ENCODE measurements at places on chromosomes 3 and 15.

DNA sequence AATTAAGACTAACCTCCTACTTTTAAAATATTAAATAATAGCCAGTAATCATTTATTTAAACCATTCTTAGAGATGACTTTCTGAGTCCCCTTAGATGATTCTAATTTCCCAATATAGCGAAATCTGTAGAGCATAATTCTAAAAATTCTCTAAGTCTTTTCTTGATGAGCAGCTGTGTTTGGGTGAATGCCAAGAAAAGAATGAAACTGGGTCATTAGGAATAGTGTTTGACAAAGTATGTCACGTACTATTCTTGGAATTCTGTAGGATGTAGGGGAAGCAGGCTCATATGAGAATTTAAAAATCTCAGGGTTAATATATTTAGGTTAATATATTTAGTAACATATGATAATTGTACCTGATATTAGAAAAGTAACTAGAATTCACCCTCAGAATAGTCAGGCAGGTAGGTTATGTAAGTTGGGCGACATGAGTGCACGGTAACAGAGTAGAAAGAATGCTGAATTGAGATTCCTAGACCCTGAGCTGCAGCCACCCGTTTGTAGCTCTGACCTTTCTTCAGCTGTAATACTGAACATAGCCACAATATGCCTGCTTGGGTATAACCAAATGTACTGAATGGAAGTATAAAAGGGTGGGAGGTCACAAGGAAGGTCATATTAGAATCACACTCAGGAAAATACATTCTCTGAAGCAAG, 524.3 kb downstream of the UNC13C start:
- peak; percentile 58 for DNase-seq

DNA sequence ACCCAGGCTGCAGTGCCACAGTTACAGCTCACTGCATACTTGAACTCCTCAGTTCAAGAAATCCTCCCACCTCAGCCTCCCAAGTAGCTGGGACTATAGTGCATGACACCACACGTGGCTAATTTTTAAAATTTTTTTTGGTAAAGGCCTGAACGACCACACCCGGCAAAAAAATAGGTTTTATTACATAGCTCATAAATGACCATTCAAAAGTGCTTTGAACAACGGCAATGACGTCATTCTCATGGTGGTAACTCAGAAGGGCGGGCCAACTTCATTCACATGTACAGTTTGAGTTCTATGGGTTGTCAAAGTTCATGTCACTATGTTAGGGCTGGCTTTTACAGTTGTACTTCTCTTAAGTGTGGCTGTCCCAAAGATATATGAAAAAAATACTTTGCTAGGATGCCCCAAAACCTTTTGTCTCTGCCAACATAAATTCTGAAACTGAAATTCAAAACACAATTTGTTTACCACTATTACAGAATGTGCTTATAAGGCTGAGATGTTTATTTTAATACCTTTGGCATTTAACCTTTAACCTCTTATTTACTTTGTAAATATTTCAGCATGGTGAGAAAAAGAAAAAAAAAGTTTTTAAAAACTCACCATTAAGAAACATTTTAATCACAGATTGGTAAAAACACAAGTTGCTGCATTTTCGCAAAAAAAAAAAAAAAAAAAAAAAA, 6.2 kb downstream of the MYO1E start:
- DNase-seq = no peak

GRCh38 chr3:197003461-197004385, 25.9 kb downstream of the MELTF start:
- peak; percentile 51 for DNase-seq

GRCh38 chr15:36885771-36886170, 214.6 kb downstream of the MEIS2 start:
- no peak for DNase-seq

GRCh38 chr15:70516408-70517193, 246.8 kb downstream of the UACA start:
- no peak for DNase-seq

DNA sequence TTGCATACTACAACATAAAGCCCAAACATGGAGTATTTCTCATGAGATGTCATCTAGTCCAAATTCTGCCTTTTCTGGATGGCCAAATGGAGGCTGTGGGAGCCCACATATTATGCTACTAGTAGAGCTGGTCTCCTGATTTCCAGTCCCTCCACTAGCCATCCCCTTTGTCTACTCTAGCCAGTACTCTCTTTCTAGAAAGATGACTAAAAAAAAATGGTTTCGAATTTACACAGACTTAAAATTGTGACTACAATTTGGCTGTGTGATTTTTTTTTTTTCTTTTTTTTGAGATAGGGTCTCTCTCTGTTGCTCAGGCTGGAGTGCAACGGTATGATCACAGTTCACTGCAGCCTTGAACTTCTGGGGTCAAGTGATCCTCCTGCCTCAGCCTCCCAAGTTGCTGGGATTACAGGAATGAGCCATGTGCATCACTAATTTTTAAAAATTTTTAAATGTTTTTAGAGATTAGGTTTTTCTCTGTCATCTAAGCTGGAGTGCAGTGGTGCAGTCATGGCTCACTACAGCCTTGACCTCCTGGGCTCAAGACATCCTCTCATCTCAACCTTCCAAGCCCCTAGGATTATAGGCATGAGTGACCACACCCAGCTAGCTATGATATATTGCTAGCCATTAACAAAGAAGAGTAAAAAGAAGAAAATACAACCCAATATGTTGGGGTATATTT, 273.9 kb downstream of the ADAMTSL3 start:
- DNase-seq = no peak

DNA sequence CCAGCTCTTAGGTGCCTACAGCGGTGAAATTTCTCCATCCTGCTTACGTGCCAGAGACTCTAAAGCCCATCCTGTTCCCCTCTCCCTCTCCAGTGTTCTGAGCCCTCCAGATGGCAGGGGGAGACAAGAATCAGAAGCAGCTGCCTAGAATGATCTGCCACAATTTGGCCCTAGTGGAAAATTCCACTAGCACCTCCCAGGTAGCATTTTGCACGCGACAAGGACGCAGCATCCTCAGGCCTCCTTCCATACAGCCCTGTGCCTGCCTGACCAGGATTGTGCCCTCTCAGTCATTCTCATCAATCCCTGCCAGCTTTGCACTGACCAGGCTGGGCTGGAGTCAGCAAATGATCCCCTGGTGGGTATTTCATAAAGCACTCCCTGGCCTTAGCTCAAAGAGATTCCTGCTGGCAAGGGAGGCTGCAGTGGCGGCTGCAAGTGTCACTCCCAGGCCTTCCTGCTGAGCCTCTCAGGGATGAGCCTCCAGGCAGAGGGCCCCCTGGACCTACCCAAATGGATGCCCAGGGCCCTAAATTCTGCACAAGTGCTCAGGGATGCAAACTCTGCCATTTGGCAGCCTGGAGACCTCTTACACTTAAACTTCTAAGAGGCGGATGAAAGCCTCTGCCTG, 130.2 kb upstream of the ATP2B2 start:
- peak; percentile 72 for DNase-seq

DNA sequence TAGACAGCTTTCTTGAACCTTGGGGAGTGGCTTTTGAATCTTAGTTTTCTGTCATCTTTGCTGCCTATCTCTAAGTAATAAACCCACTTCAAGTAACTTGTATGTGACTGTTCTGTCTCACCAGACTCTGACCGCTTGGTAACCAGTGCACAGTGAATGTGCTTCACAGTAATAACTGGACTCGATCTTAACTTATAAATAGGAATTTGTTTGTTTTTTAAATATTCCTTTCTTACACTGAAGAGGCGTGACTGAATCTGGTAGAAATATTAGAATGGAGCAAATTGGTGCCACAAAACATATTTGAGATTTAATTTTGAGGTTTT, 318.0 kb downstream of the GBE1 start:
- no peak for DNase-seq

DNA sequence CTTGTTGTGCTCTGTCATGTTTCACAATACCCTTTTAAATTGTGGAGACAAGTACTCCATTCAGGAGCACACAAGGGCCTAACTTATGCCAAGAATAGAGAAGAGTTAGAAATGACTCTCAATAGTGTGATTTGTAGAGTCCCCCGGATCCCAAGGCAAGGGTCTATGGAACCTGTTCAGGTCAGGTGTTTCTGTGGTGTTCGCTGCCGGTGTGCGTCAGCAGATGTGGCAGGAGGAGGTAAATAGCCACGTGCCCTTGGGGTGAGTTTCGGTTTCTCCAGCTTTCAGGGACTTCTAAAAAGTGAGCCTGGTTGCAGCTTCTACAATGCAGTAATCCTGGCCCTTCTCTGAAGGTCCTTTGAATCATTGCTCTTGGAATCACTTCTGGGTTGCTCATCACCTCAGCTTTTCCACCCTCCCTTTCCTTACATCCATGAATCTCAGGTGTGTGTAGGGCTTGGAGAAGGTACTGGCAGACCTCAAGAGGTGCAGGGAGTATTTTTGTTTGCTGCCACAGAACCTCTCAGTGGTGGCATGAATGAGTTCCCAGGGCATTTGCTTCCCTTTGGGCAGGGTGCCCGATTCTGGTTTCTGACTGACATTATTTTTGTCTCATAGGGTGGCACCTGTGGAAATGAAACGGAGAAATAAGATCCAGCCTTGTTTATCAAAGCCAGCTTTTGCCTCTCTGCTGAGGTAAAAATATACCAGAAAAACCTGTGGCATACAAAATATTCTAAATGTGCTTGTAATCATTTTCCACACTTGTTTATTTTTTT, 7.3 kb downstream of the ST3GAL6 start:
- DNase-seq = peak; percentile 43

DNA sequence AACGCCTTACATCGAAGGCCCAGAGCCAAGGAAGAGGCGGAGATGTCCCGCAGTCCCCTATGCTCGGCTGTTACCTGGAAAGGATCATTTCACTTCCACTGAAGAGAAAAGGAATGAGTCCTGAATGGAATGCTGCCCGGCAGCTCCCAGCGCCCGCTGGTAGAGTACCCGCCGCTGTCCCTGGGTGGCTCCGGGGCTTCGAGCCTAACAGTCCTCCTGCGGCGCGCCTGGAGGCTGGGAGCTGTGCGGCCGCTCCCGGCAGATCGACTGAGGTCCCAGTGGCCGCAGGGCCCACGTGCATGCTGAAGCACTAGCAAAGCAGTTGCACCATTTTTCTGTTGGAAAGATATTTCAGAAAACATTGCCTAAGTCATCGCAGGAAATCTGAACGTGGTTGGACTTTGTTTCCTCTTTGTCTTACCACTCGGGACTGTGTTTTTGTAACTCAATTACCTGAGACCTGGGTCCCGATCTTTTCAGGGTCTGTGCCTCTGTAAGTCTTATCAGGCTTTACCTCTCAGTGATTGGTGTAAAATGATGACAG, 984 bp downstream of the RNU6-1 start:
- peak; percentile 71 for DNase-seq

DNA sequence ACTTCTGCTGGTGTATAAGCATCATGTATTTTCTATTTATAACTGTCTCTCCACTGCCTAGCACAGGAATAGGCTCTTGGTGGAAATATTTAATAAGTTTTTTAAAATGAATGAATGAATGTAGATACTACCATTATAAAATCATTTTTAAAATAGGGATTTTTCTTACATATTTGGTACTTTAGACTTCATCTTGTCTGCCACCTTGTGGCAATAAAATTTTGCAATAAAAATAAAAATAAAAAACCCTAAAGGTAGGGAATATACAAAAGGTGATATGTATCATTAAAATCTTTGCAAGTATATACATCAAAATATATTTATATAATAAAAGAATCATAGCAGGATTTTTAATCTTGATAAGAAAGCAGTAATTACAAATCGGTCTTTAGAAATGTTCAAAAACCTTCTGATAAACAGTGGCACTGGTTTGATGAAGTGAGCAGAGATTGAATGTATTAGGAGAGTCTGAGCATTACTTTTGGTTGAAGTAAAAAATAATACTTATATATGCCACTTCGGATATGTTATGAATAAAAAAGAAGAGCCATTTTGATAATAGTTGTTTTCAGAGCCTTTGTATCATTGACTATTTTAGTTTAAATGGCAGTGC, 95.2 kb downstream of the SPATA16 start:
- DNase-seq = no peak

GRCh38 chr15:65632780-65633375, 11.1 kb downstream of the SLC24A1 start:
- DNase-seq = no peak

DNA sequence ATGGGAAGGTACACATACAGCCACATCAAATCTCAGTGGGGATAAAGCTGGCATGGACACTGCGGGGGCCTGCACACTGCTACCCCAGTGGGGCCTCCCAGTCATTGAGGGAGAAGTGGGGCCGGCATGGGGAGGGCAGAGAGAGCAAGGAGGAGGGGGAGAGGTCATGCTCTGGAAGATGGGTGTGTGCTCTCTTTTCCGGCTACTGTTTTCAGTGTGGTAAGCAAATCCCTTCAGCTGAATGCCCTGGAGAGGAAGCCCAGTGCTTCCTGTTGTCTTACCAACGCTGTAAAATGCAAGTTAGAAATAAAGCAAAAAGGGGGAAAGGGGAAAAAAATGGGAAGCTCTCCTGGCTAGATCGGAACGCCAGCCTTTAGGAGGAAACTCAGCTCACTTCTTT, 30.8 kb downstream of the NRROS start:
- no peak for DNase-seq

DNA sequence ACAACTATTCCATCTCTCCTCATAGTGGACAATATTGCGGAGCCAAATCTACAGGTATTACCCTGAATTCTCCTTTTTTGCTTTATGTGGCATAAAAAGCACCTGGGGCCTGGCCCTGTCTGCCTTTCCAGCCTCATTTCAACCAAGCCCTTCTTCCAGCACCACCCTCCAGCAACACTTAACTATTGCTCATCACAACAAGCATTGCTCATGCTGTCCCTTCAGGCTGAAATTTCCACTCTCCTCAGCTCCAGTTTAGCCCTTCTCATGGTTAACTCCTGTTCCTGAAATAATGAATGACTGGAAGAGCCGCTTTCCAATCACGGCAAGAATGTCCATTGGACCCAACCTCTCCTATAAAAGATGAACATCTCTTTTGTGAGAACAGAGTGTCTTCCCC, 107.4 kb downstream of the P2RY1 start:
- DNase-seq = no peak

- DNase-seq = no peak
Observed at GRCh38 chr3:101131767-101132166, 138.5 kb upstream of the ABI3BP start.

GRCh38 chr3:39106851-39107387, 508 bp downstream of the GORASP1 start:
- DNase-seq = peak; percentile 55

DNA sequence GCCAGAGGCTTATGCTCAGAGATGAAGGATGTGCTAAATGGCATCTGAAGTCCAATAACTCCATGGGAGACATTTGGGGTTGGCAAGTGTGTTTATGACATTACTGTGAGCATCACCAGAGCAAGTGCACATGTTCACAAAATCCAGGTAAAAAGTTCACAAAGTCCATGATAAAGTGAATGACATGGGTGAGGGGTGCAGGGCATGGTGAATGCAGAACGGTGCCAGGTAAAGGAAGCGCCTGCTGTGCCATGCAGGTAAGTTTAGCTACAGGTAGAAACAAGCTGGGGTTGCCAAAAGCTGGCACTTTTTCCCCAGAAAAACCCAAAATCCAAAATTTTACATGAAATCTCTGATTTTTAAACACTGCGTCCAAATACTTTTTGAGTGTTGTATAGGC, 268.2 kb downstream of the ABHD5 start:
- no peak for DNase-seq
